Left lung (tissue), 14 donors: ENCODE measurements at places on chromosomes 12 and 14. TPM values are rescaled to one million over a fixed set of nuclear protein-coding genes. Genes with fewer than 3 reads are reported as not detected.

- no peak for DNase-seq
Observed at GRCh38 chr12:109287811-109288469, 21.1 kb downstream of the FOXN4 start.

DNA sequence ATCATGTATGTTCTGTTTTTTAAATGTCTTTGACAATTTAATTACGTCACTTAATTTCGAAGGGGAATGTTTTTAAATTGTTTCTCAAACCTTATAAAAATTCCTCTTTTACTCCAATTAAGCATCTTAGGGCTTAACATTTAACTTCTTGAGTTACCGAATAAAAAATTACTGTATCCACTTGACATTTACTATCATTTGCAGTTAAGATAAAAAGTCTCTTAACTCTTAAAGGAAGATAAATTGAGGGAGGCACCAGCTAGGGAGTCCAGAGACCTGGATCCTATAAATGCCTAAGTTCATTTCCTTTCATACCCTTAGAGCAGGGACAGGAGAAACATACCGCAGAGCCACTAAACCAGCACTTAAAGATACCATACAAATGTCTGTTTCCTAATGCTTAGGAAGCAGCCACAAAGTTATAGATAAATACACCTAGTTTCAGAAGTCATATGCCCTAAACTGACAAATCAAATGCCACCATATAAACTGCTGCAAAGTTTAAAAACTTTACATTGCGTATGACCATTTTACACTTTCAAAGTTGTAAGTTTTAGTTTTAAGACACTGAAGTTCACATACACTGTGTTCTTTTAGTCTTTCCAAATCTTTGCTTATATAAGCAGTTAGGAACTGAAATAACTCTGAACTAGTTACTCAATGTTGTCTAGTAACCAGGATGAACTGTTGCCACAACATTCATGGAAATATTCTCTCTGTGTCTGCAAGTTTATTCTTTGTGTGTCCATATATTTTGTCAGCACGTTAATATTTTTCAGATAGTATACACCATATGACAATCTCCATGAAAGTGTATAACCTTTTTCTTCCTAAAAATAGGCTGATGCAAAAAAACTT lies 71.2 kb downstream of the GALNT4 start:
- no peak for DNase-seq

Gene DHRS2
- total RNA-seq, result 0.26 TPM

Gene DNAH10
- total RNA-seq, result 0.79 TPM

DNA sequence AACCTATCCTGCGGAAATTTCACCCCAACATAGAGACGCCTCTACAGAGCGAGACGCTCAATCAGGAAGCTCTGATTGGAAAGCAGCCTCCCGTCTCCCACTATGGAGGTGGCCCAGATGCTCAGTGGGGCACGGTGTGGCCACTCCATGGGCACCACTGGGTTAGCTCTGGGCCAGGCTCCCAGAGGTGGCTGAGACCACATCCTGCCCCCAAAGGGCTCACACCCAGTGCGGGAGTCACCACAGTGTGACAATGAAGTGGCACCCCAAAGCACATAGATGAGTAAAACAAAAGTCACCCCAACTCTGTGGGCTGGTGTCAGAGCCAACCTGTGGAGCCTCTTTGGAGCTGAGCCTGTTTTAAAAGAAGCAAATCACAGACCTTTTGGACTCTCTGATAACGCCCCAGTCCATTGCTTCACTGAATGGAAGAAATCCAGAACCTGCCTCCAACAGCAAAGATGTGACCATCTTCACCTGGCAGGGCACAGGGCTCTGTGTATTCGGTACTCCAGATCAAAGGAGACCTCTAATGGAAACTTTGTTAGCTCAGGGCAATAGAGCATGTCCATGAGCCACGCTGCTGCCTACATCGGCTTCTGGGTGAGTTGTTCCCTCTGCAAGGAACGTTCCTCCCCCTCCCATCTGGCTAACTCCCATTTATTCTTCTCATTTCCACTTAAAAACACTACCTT lies 19.6 kb downstream of the CLMN start:
- DNase-seq, result no peak
